ENCODE measurements at places on chromosomes 3 and 15. TPM values are rescaled to one million over a fixed set of nuclear protein-coding genes. Genes with fewer than 3 reads are reported as not detected.
A peak's percentile ranks its signal among the peaks of the same experiment; 100 is the strongest.

DNA sequence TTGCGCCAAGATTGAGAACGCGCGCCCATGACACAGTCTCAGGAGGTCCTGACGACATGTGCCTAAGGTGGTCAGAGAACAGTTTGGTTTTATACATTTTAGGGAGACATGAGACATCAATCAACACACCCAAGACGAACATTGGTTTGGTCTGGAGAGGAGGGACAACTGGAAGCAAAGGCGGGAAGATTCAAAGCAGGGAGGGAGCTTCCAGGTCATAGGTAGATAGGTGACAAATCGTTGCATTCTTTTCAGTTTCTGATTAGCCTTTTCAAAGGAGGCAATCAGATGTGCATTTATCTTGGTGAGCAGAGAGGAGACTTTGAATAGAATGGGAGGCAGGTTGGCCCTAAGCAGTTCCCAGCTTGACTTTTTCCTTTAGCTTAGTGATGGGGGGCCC lies 828.4 kb upstream of the DPPA4 start:
- H3K36me3 ChIP-seq = no peaks in the 10 kb centered on the region
- no peak overlapping the region for H3K27ac ChIP-seq
- H3K27me3 ChIP-seq = no peaks in the 10 kb centered on the region

SLC12A1 gene
- not detected for total RNA-seq

COL6A5 gene
- total RNA-seq = not detected

GRCh38 chr15:55758580-55758986 lies 15.6 kb upstream of the PRTG start:
- DNase-seq = no peak
- H3K4me3 ChIP-seq = no peak overlapping the region
- no peaks in the 10 kb centered on the region for H3K36me3 ChIP-seq
- no peaks in the 10 kb centered on the region for H3K27me3 ChIP-seq
- H3K4me1 ChIP-seq = no peaks in the 10 kb centered on the region

SEMA3F gene
- total RNA-seq = 12.6 TPM

DNA sequence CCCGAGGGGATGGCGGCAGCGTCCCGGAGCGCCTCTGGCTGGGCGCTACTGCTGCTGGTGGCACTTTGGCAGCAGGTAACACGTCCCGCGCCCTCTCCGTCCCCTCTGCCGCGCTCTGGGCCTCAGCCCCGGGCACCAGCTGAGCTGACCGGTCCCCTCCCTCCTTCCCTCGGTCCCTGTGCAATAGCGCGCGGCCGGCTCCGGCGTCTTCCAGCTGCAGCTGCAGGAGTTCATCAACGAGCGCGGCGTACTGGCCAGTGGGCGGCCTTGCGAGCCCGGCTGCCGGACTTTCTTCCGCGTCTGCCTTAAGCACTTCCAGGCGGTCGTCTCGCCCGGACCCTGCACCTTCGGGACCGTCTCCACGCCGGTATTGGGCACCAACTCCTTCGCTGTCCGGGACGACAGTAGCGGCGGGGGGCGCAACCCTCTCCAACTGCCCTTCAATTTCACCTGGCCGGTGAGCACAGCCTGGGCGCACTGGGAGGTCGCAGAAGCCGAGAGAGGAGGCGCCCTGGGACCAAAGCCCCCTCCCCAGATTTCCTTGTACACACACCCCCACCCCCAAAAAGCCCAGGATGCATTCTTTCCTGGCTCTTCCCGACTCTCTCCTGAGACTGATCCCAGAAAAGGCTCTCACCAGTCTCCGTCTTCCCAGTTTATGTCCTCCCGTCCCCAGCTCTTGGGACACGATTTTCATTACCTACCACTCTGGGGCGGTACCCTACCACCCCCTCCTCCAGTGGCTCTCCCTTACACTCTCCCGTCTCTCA lies 705 bp downstream of the DLL4 start:
- H3K27me3 ChIP-seq = peaks cover 21% of the 10 kb centered on the region
- no peaks in the 10 kb centered on the region for H3K36me3 ChIP-seq
- DNase-seq = no peak
- peaks cover 42% of the 10 kb centered on the region for H3K4me1 ChIP-seq
- peak overlapping the region; percentile 45 for H3K27ac ChIP-seq

- no peak for DNase-seq
- no peak overlapping the region for H3K4me3 ChIP-seq
- no peaks in the 10 kb centered on the region for H3K36me3 ChIP-seq
- H3K4me1 ChIP-seq = no peaks in the 10 kb centered on the region
- no peak overlapping the region for H3K27ac ChIP-seq
- no peaks in the 10 kb centered on the region for H3K27me3 ChIP-seq
These were observed 28.1 kb downstream of the TM4SF18 start for GRCh38 chr3:149305376-149305775.

- no peak for DNase-seq
- no peaks in the 10 kb centered on the region for H3K36me3 ChIP-seq
- no peaks in the 10 kb centered on the region for H3K27me3 ChIP-seq
- no peak overlapping the region for H3K4me3 ChIP-seq
- H3K27ac ChIP-seq = no peak overlapping the region
- no peaks in the 10 kb centered on the region for H3K4me1 ChIP-seq
These were observed 130.4 kb upstream of the SLC7A14 start for GRCh38 chr3:170716172-170716805.

ALCAM gene
- 151 TPM for total RNA-seq

Data from uterus (tissue), 4 donors.